ENCODE measurements at places on chromosomes 11 and 22.

GRCh38 chr11:86460461-86461385 is 86.0 kb downstream of the CCDC81 start:
- no peak for DNase-seq

- no peak for DNase-seq
These were observed 67.9 kb upstream of the GRK3 start for GRCh38 chr22:25496396-25497064.

GRCh38 chr11:100188137-100188783 is 498.8 kb upstream of the ARHGAP42 start:
- DNase-seq: no peak

DNA sequence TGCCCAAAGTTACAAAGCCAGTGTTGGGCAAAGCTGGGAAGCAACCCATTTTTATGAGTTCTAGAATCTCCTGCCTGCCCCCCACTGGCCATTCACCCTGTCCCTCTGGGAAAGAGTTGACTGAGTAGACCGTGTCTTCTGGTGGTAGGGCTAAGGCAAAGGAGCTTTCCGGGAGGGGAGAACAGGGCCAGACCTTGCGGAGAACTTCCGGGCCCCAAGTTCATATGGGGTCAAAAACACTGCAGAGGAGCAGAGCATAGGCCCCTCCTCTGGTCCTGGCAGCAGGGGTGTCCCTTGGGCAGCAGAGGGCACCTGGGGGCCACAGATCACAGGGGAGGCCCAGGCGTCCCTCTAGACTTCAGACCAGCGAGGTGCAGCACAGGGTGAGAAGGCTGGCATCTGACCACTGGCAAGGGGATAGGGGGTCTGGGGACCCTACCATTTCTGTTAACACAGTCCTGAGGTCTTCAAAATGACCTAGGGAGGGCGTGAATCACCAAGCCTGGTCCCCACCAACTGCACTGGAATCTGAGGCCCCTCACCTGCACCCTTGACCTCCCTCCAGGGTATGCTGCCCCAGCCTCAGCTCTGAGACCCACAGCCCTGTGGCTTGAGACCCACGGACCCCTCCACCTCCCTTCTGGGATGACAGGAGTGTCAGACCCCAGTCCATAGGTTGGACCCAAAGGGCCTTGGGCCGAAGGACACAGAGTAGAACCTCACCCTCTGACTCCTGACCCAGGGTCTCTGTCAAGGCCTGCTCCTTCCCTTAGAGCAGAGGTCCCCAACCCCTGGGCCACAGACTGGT is 1.3 kb upstream of the ARAP1 start:
- no peak for DNase-seq

- no peak for DNase-seq
These were observed 1.7 kb downstream of the FCHSD2 start for GRCh38 chr11:73140213-73141030.

Measured in fibroblast of skin of left quadriceps (primary cell).